MG63 (cell line): ENCODE measurements at places on chromosomes 5 and 9.

DNA sequence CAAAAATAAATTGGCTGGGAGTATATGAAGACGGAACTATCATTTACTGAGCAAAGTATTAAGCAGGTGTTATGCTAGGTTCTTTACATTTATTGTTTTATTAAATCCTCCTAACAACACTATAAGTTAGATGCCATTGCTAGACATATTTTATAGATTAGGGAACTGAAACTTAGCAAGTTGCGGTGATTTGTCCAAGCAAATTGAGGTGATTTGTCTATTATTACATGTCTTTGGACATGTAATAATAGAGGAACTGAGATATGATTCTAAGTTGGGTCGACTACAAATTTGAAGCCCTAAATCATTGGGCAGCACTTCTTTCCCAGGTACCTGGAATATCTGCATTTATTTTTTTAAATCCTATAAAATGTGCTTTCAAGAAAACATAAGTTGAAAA, 429.9 kb downstream of the GABRG2 start:
- no peak for DNase-seq

DNA sequence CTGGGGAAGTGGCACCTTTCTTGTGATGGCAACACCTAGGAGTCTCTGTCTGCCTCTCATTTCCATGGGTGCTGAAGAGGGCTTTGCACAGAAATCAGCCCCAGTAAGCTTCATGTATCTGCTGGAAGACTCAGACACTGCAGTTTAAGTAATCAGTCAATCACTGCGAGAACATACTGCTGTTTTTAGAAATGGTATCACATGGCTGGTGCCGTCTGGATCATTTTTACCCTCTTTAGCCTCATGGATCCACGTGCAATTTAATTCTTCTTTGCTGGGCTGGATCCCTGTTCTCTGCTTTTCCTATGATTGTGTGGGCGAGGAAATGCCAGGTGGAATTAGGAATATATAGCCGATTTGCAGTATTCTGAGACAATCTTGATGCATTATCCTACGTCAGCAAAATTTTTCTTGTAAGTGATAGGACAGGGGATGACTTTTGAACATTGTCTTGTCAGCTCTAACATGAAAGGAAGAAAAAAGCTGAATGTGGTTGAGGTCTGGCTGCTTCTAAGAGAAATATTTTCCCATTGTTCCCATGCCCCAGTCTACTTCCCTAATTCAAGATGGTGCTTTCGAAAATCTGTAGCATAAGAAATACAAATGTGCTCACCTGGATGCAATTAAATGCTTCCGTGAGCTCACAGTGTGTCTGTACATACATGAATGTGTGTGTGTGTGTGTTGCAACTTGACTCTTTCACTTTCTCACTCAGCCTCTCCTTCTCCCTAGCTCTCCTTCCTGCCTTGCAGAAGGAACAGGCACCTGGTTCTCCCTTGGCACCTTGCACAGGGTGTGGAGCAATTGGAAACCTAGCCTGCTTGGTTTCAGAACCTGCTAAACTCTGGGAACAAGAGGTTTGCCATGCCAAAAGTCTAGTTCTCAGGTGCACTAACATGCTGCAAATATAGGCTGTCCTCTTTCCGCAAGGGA, 281.6 kb downstream of the NTRK2 start:
- DNase-seq, result no peak

DNA sequence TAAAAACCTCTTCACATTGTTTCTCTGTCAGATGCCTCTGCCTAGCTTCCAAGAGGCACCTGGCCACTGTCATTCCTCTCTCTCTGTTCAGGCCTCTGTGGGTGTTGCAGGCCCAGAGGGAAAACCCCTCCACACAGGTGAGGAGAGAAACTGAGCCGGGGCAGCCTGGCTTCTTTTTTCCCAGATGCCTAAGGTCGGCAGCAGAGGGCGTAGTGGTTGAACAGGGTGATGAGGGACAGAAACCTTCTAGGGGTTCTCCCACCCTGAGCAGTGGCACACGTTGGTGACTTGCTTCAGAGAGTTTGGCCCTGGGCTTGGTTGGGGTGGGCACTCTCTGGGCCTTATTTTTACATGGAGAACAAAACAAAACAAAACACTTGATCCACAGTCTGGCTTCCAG, 12.2 kb downstream of the IL9 start:
- no peak for DNase-seq

GRCh38 chr5:20224046-20224445, 236.0 kb upstream of the CDH18 start:
- DNase-seq, result no peak

- DNase-seq, result no peak
Observed at GRCh38 chr5:125228363-125229070, 482.1 kb upstream of the ZNF608 start.

- DNase-seq, result peak; percentile 42
Observed at GRCh38 chr9:127521919-127522304, 70.6 kb downstream of the LRSAM1 start.

GRCh38 chr5:174271316-174271715, 225.8 kb downstream of the NSG2 start:
- DNase-seq, result no peak

DNA sequence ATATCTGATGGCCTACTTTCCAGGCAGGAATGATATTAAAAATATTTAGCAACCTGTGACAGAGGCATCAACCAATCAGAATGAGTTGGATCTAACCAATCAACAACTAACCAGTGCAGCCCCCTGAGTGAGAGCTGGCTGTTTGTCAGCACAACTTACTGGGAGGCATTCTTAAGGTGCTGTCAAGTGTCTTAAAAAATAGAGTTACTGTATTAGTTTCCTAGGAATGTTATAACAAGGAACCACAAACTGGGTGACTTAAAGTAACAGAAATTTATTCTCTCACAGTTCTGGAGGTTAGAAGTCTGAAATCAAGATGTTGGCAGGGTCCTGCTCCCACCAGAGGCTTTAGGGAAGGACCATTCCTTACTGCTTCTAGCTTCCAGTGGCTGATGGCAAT, 85.2 kb downstream of the ATG10 start:
- DNase-seq, result no peak

- DNase-seq, result peak; percentile 43
Observed at GRCh38 chr5:170121321-170121720, 15.6 kb downstream of the FOXI1 start.

DNA sequence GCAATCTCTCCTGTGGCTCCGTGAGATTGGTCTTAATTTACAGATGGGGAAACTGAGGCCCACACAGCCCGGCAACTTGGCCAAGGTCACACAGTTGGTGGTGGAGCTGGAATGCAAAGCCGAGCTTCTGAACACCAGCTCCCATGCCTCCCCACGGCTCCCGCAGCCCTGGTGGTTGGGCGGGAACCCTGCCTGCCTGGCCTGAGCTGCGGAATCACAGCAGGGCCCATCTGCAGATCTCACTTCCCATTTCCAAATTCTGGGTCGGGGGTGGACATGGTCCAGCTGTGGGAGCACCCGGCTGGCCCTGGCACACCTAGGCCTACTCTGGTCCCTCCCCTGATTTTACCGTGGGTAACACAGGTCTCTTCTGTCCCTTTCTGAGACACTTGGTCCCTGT, 35.3 kb upstream of the PHYKPL start:
- DNase-seq, result no peak

DNA sequence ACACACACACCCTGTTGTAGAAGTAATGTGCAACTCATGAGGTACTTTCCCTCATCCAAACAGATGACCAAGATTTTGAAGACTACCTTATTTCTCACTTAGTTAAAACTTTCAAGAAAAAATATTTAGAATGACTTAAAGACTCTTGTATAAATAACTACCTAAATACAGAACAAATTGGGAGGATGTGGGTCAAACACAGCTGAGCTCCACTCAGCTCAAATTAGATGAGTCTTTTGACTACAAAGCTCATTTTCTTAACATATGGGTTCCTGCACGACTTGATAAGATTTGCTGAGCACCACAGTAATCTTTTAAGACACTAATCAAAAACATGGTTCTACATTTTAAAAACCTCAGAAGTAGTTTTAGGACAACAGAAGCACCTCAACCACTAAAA, 8.9 kb downstream of the MTX3 start:
- no peak for DNase-seq
